Aorta (tissue), 5 donors: ENCODE measurements at places on chromosomes 12 and 14. TPM values are rescaled to one million over a fixed set of nuclear protein-coding genes. Genes with fewer than 3 reads are reported as not detected.

IQSEC3 gene
- 3.0 TPM for total RNA-seq

MGST1 gene
- total RNA-seq: 73.3 TPM

AKAP6 gene
- 211 TPM for total RNA-seq

LGR5 gene
- total RNA-seq: 1.6 TPM

GRCh38 chr12:117903110-117903840 is 65.5 kb downstream of the KSR2 start:
- H3K4me1 ChIP-seq: no peaks in the 10 kb centered on the region
- H3K4me3 ChIP-seq: no peak overlapping the region
- no peaks in the 10 kb centered on the region for H3K36me3 ChIP-seq
- no peak for DNase-seq
- no peak overlapping the region for H3K27ac ChIP-seq

DNA sequence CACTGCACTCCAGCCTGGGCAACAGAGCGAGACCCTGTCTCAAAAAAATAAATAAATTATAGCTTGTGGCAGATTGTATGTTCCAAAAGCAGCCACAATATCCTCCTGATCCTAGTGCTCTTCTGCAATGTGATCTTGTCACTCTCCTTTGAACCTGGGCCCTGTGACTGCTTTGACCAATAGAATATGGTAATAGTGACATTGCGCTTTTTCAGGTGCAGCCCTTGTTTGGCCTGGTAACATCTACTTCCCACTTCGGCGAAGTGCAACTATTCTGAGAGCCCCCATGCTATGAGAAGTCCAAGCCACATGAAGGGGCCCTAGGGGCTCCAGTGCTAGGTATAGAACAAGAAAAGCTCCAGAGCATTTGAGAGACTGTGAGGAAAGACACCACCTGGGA is 31.1 kb upstream of the DENND5B start:
- DNase-seq: no peak
- no peaks in the 10 kb centered on the region for H3K27me3 ChIP-seq
- no peak overlapping the region for H3K4me3 ChIP-seq
- H3K36me3 ChIP-seq: no peaks in the 10 kb centered on the region

DNA sequence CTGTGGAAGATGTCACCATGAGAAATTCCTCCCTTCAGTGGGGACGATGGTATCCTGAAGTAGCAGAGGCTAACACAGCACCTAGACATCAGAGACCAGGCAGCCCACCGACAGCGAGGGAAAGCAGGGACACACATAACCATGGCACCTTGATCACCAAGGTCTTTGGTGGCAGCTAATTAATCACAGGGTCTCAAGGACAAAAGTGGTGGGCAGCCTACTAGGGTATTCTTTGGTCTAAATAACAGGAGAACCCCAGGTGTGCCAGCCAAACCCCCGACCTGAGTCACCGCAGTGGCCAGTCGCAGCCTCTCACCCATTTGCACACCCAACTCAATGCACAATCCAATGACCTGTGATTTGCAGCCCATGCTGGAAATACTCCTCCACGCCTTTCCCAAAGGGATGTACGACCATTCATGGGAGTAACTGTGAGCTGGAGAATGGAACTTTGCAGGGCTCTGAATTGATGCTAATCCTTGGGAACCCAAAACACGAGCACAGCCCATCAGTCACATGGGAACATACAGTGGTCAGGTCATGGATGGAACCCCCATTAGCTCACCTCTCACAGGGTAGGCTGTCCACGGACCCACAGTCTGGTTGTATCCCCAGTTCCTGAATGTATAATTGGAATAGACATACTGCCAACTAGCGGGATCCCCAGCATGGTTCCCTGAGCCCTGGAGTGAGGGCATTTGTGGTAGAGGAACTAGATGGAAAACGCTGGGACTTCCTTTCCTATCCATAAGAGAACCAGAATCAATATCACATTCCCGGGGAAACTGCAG is 58.7 kb upstream of the C14orf180 start:
- no peak for DNase-seq
- no peak overlapping the region for H3K27ac ChIP-seq
- no peak overlapping the region for H3K4me3 ChIP-seq
- H3K4me1 ChIP-seq: no peaks in the 10 kb centered on the region
- H3K27me3 ChIP-seq: no peaks in the 10 kb centered on the region

DNA sequence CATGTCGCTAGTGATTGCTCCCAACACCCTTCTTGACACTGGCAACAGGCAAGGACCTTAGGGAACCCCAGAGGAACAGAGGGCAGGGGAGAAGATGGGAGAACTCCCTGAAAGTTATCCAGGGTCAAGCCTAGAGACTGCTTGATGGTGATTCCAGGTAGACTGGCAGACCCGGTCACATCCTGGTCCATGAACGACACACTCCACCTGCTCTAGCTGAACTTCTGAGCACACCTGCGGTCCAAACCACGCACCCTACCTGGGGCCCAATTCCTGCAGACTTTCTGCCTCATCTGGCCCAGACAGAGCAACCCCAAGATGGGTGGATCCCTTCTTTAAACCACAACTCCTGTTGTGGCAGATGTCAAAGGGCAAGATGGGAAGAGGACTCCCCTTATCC is 34.2 kb downstream of the NCKAP5L start:
- H3K27ac ChIP-seq: no peak overlapping the region
- no peaks in the 10 kb centered on the region for H3K36me3 ChIP-seq

DNA sequence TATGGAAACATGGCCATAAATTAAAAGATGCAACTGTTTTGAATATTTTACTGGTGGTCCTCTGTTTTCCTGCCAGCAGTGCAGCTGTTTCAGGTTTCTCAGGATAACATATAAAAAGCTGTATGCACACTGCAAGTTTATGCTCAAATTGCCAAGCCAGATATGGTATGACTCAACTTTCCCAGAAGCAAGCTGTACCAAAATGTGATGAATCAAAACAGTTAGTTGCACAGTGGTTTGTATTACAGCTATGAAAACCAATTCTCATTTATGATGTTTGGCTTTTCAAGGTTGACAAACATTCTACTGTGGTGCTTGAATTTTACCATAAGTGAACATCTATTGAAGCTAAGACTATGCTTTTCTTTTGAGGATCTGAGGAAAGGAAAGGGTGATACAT is 15.5 kb downstream of the TRMT5 start:
- H3K4me1 ChIP-seq: peaks cover 1% of the 10 kb centered on the region
- H3K36me3 ChIP-seq: no peaks in the 10 kb centered on the region
- no peak for DNase-seq
- H3K27ac ChIP-seq: no peak overlapping the region
